ENCODE measurements at places on chromosomes 3 and 15.

- no peak for DNase-seq
Measured at GRCh38 chr15:29690765-29691475, 131.3 kb downstream of the TJP1 start.

DNA sequence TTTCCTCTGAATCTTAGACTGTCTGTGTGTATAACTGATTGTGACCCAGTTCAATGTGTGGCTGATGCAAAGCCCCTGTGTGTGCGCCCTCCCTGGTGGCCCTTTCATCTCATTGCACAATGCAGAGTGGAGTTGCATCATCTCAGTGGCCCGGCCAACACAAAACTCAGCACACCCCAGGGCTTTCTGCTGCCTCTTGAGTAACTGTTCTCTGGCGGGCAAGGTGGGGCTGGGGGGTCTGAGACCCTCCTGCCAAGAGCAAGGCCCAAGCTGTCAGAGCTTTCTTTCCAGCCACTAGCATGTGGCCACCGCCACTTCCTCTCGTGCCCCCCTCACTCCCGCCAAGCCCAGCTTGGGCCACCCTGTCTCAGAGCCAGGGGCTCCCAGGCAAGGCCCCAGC, 80.7 kb upstream of the ALDH1L1 start:
- peak; percentile 80 for DNase-seq

DNA sequence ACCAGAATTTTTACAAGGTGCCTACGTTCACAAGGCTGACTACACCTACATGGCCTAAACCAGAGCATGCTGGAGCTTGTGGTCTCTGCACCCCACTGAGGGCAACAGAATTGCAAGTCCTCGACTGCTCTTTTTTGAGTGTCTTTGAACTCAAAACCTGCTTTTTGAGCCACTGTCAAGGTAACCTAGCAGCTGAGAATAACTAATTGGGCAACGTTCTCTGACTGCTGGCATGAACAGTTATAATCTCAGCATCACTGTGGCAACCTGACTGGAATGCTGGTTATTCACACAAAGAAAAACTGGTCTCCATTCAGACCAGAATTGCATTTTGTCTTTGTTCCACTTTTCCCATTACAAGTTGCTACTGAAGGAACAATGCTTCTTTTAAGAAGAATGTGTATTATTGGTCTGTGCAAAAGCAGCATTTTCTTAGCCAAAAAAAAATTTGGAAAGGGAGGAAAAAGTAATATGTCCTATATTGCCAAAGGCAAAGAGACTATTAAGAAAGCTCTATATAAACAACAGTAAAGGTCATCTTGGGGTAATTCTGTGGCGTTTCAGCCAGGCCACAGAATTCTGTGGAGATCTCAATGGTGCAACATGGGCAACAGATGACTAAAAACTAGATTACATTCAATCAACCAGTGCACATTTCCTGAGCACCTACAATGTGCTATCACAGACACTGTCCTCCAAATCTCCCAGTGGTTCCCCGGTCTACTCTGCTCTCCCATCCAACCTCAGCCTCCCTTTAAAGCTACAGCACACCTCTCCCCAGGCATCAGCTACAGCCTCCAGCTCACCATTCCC, 76.8 kb downstream of the TNIK start:
- no peak for DNase-seq

GRCh38 chr3:165259541-165260193, 63.5 kb upstream of the SLITRK3 start:
- DNase-seq = peak; percentile 0

- no peak for DNase-seq
Measured at GRCh38 chr15:99296386-99296785, 45.1 kb downstream of the LRRC28 start.

DNA sequence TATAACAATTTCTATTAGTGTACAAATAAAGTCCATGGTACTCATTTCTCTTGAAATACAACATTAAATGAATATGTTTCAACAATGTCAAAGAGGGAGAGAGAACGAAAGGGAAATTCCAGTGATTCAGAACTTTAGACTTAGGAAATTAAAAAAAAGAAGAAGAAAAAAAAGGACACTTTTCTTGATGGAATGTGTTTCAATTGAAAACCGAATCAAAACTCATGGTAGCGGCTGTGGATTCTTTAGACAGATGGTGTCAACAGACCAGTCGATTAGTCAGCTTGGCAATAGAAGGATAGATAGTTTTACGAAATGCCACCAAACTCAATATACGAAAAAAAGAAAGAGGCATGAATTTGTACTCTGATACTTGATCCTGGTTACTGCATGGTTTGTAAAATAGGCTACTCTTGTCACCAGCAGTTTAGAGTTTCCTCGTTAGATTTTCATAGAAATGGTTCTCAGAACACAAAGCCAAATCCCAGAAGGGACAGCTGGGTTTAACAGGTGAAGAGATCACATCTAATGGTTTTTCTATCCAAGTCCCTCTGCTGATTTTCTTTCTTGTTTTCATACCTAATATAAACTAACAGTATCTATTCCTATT, 793.5 kb downstream of the ROBO1 start:
- DNase-seq = no peak

DNA sequence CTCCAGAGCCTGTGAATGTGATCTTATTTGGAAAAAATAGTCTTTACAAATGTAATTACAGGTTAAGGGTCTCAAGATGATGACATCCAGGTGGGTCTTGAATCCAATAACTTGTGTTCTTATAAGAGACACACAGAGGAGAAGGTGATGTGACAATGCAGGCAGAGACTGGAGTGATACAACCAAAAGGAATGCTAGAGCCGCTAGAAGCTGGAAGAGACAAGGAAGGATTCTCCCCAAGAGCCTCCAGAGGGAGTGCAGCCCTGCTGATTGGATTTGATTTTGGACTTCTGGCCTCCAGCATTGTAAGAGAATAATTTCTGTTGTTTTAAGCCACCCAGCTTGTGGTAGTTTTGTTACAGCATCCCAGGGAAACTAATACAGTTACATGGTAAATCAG, 9.7 kb downstream of the MYH15 start:
- no peak for DNase-seq

DNA sequence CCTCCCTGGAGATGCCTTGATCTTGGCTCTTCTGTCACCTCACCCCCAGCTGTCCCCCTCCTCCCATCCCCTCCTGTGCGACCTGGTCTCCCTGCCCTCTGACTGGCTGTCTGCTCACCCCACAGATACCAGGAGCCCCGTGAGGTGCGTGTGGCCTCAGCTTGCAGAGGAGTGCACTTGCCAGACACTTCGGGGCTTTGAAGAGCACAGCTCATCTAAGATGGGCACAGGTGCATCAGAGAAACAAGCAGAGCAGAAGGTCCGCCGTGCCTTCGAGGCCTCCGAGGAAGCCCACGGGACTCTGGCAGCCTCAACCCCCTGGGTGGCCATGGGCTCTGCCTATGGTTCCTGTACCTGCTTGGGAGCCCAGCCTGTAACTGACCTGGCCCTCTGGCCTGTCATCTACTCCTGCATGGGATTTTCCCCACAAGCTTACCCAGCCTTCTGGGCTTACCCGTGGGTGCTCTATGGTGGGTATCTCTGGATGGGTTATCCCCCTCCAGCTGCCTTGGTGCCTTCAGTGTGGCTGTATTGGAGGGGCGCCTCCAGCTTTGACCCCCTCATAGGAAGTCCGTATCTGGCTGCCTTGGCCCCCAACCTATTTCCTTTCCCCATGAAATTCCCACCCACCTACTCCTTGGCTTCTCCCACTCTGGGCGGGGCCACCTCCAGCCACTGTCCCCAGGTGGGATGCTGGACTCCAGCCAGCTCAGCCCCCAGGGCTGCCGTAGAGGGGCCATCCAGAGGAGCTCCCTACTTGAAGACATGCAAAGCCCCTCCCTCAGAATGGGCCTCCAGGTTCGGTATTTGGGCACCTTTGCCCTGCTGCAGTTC, 3.8 kb downstream of the PRR23E start:
- DNase-seq = no peak

DNA sequence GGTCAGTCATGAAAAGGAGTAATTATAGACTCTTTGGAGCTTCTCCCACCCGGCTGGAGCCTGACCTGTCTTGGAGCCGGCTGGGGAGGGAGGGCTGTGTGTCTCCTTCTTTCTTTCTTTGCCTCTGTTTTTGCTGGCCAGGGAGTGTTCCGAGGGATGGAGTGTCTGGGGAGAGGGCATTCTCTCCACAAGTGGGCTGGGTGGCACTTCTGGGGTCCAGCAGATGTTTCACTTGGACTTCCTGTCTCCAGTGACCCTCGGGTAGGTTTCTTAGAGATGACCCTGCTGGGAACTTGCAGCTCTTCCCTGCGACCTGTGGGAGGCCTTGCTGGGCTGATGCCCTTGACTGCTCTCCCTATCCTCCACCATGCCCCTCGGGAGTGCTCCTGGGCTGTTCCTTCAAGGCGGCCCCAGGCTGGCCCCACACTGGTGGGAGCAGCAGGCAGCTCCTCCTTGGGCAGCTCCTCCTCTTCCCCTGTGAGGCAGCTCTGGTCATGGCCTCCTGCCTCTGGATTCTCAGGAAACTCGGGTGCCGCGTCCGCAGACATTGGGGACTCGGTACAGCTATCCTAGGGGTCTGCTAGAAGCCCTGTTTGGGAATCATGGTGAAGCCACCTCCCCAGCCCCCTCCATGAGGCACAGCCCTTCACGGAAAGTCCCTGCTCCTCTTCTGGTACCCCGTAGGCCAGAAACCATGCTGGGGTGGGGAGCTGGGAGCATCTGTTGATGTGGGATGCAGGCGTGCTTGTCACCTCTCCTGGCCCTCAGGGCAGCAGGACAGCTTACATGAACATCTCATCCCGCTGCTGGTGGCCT, 44.9 kb downstream of the APBA2 start:
- no peak for DNase-seq

- DNase-seq = no peak
Measured at GRCh38 chr3:53531749-53532148, 37.3 kb downstream of the CACNA1D start.

Measured in erythroblast (primary cell).